Subcutaneous preadipocyte (primary cell): ENCODE measurements at places on chromosomes 1 and 21. TPM values are rescaled to one million over a fixed set of nuclear protein-coding genes. Genes with fewer than 3 reads are reported as not detected.

The FCGR3A gene
- not detected in 2 replicates for total RNA-seq

The TARBP1 gene
- total RNA-seq: 22.4 and 24.0 TPM in 2 replicates

The VCAM1 gene
- 0.20 and 0.37 TPM in 2 replicates for total RNA-seq

The TNFRSF8 gene
- total RNA-seq: under 0.01 TPM in 1 of 2 replicates, not detected in the other

The MRPL9 gene
- 88.6 and 91.9 TPM in 2 replicates for total RNA-seq

The ETV3L gene
- not detected in 2 replicates for total RNA-seq

The ATF3 gene
- 1.2 and 3.3 TPM in 2 replicates for total RNA-seq

The RERE gene
- total RNA-seq: 27.6 and 32.1 TPM in 2 replicates

The RGS8 gene
- total RNA-seq: not detected in 2 replicates

The TSNAX gene
- 28.3 and 37.7 TPM in 2 replicates for total RNA-seq

The CLCA1 gene
- total RNA-seq: not detected in 2 replicates

The AQP10 gene
- total RNA-seq: not detected in 2 replicates

The AMIGO1 gene
- 0.39 and 0.73 TPM in 2 replicates for total RNA-seq

The CLCN6 gene
- total RNA-seq: 15.1 and 23.7 TPM in 2 replicates

The CD164L2 gene
- total RNA-seq: not detected in 2 replicates

The LYPD8 gene
- not detected in 2 replicates for total RNA-seq

The UHMK1 gene
- total RNA-seq: 43.0 and 69.4 TPM in 2 replicates
